Activated T-helper 2 cell treated with anti-CD3 and anti-CD28 coated beads, Interferon-gamma antibody, Interleukin-2, Interleukin-4, amounts not matched to agents 10 μg/mL and 5 μg/mL and 100 μg/mL, durations not matched to agents 14 hours and 24 hours and 36 hours (primary cell): ENCODE measurements at places on chromosomes 3 and 15. TPM values are rescaled to one million over a fixed set of nuclear protein-coding genes. Genes with fewer than 3 reads are reported as not detected.

GRCh38 chr3:243356-243725 is 46.8 kb downstream of the CHL1 start:
- no peak for DNase-seq

DNA sequence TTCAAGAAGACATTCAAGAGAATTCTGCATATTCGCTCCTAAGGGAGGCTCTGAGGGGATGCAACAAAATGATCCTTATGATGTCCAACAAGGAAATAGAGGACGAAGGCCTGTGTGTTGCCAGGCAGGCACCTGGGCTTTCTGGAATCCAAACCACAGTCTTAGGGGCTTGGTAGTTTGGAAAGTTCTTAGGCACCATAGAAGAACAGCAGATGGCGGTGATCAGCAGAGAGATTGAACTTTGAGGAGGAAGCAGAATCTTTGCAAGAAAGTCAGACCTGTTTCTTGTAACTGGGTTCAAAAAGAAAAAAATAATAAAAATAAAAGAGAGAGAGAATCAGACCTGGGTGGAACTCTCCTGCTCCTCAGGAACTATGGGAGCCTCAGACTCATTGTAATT is 11.7 kb upstream of the ATG7 start:
- DNase-seq = no peak

The CEMIP gene
- total RNA-seq = 0.30 TPM in 1 of 2 replicates, not detected in the other

DNA sequence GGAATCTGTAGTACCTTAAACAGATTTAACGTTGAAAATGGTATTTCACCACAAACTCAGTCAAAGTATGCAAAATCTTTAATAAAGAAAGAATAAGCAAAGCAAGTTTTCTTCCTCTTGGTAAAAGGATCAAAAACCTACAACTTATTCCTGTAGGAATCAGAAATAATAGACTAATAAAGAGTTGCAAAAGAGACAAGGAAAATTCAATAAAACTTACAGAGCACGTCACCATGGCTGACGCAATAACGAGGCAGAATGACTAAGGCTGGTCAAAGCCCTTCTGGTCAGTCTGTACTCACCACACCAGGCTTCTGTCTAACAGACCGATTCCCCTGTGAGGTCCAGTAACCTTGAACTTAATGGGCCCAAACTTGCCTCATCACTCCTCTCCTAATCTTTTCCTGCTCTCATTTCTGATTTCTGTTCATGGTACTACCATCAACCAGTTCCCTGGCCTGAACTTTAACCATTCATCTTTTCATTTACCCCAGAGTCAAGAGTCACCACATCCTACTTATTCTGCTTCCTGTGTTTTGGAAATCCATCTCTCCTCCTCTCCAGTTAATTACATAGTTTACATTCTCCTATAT is 5.0 kb downstream of the MASP1 start:
- no peak for DNase-seq

GRCh38 chr15:68258692-68259091 is 18.9 kb upstream of the FEM1B start:
- no peak for DNase-seq

- DNase-seq = no peak
These were observed 13.8 kb downstream of the FOXL2 start for GRCh38 chr3:138933068-138933668.

- DNase-seq = no peak
These were observed 831.0 kb downstream of the TUSC7 start for GRCh38 chr3:117540597-117540996.

- DNase-seq = no peak
These were observed 12.2 kb upstream of the APOD start for GRCh38 chr3:195595785-195596531.

The EOMES gene
- total RNA-seq = 5.2 and 5.6 TPM in 2 replicates

DNA sequence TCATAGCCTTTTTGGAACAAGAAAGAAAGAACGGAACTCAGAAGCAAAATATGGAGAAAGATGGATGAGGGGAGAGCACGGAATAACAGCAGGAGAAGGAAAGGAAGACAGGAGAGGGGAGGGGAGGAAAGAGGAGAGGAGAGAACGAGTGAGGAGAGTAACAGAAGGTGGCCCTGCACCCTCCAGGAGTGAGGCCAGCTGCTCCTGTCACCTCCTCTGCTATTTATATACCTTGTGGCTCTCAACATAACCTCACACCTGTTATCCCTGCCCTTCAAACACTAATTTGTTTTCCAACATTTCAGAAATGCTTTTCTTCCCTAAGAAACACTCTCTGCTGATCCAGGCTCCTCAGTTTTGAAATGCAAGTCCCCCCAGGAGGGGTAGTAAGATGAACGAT is 53.4 kb upstream of the ATP2B2 start:
- DNase-seq = no peak

GRCh38 chr3:188728371-188728896 is 443.3 kb upstream of the TPRG1 start:
- no peak for DNase-seq
